RWPE2 (cell line): ENCODE measurements at places on chromosomes 2 and 18.

DNA sequence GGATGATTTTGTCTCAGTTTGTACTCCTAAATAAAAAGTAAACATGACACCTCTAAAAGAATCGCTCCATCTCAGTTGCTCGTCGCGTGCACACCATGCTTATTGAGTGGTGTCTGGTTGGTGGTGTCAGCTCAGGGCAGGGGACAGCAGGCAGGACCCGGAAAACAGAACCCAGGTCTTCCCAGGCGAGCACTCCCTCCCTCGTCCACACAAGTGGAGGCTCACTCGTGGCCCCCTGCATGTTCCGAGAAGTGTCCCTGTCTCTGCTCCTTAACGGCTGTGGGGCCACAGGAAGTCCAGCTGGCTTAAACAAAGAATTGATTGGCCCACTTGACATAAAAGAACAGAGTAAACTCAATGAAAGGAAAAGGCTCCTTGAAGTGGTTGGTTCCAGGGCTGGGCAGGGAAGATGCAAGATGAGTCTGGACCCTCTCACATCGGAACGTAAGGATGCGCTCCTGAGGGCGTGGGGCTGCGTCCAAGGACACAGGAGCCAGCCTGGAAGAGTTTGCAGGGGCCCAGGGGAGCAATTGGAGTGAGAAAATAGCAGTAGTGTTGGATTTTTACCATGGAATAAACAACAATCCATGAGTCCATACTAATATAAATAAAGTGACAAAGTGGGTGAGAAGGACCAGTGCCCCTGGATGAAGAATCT lies 13.1 kb upstream of the CNDP1 start:
- no peaks in the 10 kb centered on the region for H3K4me1 ChIP-seq
- H3K4me3 ChIP-seq = no peak overlapping the region
- no peak overlapping the region for H3K27ac ChIP-seq

- H3K27me3 ChIP-seq = no peaks in the 10 kb centered on the region
- no peaks in the 10 kb centered on the region for H3K4me1 ChIP-seq
- H3K27ac ChIP-seq = no peak overlapping the region
- no peak overlapping the region for H3K4me3 ChIP-seq
Measured at GRCh38 chr2:158841850-158842249, 46.7 kb downstream of the DAPL1 start.

GRCh38 chr18:7370802-7371201 lies 139.9 kb downstream of the LRRC30 start:
- no peaks in the 10 kb centered on the region for H3K36me3 ChIP-seq
- no peak overlapping the region for H3K4me3 ChIP-seq
- peaks cover 7% of the 10 kb centered on the region for H3K4me1 ChIP-seq
- DNase-seq = no peak
- no peak overlapping the region for H3K27ac ChIP-seq

- H3K36me3 ChIP-seq = no peaks in the 10 kb centered on the region
- H3K27ac ChIP-seq = no peak overlapping the region
- no peak for DNase-seq
- H3K4me3 ChIP-seq = no peak overlapping the region
Measured at GRCh38 chr2:86646865-86647264, 23.2 kb upstream of the RNF103 start.

DNA sequence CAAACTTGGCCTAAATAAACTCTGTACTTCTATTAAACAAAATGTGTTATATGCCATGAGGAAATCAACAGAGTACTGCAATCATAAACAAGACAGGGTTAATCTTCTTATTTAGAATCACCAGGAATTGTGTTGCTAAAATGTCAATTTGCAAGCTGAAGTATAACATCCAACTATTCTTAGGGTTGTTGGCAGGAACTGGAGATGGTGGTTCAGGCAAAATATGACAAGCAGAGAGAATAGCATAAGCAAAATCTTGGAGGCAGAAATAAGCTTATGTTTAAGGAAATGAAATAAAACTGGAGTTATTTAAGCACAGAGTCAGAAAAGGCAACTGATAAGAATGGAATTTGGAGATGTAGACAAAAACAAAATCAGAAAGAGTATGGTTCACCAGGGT lies 463.8 kb upstream of the SLC8A1 start:
- no peak for DNase-seq
- no peaks in the 10 kb centered on the region for H3K36me3 ChIP-seq
- no peak overlapping the region for H3K4me3 ChIP-seq
- H3K4me1 ChIP-seq = no peaks in the 10 kb centered on the region
- no peaks in the 10 kb centered on the region for H3K27me3 ChIP-seq

- H3K27me3 ChIP-seq = no peaks in the 10 kb centered on the region
- DNase-seq = no peak
- H3K4me1 ChIP-seq = peaks cover 7% of the 10 kb centered on the region
- no peak overlapping the region for H3K4me3 ChIP-seq
Measured at GRCh38 chr18:11655606-11655932, 33.5 kb upstream of the GNAL start.

GRCh38 chr2:156653675-156654074 lies 217.5 kb downstream of the GPD2 start:
- H3K4me3 ChIP-seq = no peak overlapping the region
- H3K4me1 ChIP-seq = no peaks in the 10 kb centered on the region
- H3K27ac ChIP-seq = no peak overlapping the region
- no peak for DNase-seq

DNA sequence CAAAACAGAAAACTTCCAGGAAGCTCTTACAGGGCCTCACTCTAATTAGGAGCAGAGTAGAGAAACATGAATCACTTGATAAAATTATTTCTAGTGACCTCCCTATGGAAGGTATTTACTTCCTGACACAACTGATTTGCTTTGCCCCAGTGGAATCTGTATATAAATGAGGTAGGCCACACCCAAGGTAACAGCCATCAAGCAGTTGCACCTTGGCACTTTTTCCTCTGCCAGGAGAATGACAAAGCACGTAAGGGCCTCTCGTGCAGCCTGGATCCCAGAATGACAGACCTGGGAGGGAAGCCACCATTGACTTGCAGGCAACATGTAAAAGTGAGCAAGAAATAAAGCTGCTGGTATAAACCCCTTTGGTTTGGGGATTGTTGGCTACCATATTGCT lies 620.0 kb upstream of the SLC39A10 start:
- no peaks in the 10 kb centered on the region for H3K4me1 ChIP-seq
- no peak for DNase-seq
- H3K4me3 ChIP-seq = no peak overlapping the region
- H3K27ac ChIP-seq = no peak overlapping the region

- no peak overlapping the region for H3K4me3 ChIP-seq
- no peaks in the 10 kb centered on the region for H3K4me1 ChIP-seq
- H3K36me3 ChIP-seq = peaks cover 97% of the 10 kb centered on the region
Measured at GRCh38 chr2:11784747-11785610, 38.5 kb downstream of the LPIN1 start.

DNA sequence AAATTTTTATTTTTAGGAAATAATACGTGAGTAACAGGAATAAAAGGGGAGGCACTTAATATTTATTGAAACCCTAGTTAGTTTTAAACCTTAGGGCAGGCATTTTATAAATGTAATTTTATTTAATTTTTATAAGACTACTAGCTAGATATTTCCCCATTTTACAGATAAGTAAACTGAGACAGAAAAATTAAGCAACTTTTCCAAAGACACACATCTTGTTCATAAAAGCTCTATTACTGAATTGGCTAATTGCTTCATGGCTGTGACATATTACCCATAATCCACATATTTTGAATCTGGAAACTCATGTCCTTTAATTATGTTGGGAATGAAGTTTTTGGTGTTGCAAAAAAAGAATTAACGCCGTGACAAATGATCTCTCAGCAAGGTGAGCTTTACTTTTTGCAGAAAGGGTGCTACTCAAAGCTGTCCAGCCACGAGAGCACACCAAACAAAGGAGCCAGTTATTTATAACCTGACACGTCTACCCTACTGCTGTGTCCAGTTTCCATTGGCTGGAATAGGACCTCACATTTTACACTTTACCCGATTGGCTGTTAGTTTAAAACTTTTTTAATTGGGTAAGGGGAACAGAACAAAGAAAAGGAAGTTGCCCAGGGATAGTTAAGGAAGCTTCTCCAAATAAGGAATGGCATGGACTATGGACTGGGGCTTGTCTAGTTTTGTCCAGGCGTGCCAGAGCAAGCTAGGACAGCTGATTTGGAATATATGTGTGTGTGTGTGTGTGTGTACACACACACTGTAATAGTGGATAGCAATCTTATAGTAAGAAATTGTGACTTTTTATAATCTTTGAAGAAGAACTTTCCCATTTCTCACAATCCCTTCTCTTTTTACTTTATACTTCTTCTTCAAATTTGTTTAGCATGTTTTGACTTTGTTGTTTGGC lies 54.2 kb downstream of the COMMD1 start:
- no peak overlapping the region for H3K27ac ChIP-seq
- DNase-seq = no peak
- H3K27me3 ChIP-seq = no peaks in the 10 kb centered on the region
- H3K4me3 ChIP-seq = no peak overlapping the region
- peaks cover 13% of the 10 kb centered on the region for H3K4me1 ChIP-seq

DNA sequence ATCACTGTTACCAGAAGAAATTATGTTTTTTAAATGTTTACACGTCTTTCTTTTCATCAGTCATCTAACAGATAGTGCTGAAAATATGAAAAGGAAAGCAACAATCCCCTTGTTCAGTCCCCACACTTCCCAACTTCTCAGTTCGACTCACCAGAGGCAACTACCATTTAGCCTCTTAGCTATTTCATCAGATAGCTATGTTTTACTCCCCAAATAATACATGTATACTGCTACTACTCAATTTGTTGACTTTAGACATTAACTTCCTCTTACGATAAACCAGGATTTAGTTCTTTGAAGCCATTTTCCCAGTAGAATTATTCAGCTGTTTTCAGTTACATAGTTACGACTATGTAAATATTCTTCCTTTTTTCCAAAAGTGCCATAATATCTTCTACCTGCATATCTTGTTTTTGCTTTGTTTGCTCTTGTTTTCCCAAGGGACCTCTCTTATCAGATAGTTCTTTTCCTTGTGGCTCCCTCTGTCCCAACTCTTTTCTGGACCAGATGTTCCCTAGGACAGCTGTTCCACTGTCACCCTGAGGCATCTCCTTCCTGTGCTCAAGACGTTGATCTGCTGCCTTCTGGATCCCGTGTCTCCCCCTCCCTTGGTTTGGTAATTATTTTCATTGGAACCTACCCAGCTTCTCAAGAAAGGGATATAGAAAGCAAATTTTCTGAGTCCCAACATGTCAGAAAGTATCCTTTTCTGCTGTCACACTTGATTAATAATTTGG lies 289.3 kb upstream of the TANK start:
- H3K4me1 ChIP-seq = peaks cover 5% of the 10 kb centered on the region
- H3K27ac ChIP-seq = no peak overlapping the region
- H3K4me3 ChIP-seq = no peak overlapping the region
